ENCODE measurements at places on chromosomes 3 and 15.

DNA sequence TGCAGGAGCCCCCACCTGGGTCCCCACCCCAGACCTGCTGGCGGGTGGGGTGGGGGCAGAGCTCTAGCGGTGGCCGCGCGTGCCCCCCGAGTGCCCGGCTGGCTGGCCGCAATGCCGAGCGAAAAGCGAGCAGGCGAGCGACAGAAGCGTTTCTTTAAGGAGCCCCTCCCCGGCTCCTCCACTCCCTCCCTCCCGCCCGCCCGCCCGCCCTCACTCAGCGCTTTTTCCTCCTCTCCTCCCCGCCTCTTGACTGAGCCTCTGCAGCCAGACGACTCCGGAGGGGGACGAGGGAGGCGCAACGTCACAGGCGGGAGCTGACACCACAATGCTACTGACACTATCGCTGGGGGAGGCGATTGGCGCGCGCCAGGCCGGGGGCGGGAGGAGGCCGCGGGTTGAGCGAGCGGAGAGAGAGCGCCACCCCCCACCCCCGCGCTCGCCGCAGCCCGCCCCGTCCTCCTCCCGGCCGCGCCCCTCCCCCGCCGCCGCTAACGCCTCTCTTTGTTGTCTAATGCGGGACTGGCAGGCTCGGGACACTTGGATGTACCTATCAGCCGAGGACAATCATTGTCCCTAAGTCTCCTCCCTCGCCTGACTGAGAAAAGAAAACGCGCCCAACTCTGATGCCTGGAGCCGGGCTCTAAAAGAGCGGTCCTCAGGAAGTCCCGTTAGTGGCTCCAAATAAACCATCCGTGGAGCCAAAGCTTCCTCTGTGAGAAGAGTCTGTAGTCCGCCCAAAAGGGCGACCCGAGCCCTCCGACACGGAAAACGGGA lies at the start of gene MEX3B:
Gene MEX3B, minus strand, starts transcription at position 127 of the 774 bp plus-strand sequence. CDS start 313 bp downstream, outside the sequence.
- no peaks in the 10 kb centered on the region for H3K36me3 ChIP-seq
- peak within 1 kb of the TSS; percentile 93 for H3K4me3 ChIP-seq
- no peaks in the 10 kb centered on the region for H3K4me1 ChIP-seq

GRCh38 chr3:187274977-187275338 lies 16.6 kb downstream of the MASP1 start:
- H3K4me1 ChIP-seq = no peaks in the 10 kb centered on the region
- no peaks in the 10 kb centered on the region for H3K27me3 ChIP-seq
- no peak overlapping the region for H3K27ac ChIP-seq
- no peak for DNase-seq
- H3K36me3 ChIP-seq = no peaks in the 10 kb centered on the region
- H3K4me3 ChIP-seq = no peak overlapping the region

- no peak overlapping the region for H3K27ac ChIP-seq
- no peak for DNase-seq
- H3K4me1 ChIP-seq = no peaks in the 10 kb centered on the region
- H3K4me3 ChIP-seq = no peak overlapping the region
- no peaks in the 10 kb centered on the region for H3K36me3 ChIP-seq
- H3K27me3 ChIP-seq = no peaks in the 10 kb centered on the region
Measured at GRCh38 chr3:149992416-149993058, 21.8 kb upstream of the PFN2 start.

GRCh38 chr3:32453346-32453745 lies 49.3 kb downstream of the CMTM6 start:
- H3K27ac ChIP-seq = peak overlapping the region; percentile 54
- H3K36me3 ChIP-seq = peaks cover 41% of the 10 kb centered on the region
- H3K4me1 ChIP-seq = peaks cover 44% of the 10 kb centered on the region
- no peak for DNase-seq
- no peaks in the 10 kb centered on the region for H3K27me3 ChIP-seq

DNA sequence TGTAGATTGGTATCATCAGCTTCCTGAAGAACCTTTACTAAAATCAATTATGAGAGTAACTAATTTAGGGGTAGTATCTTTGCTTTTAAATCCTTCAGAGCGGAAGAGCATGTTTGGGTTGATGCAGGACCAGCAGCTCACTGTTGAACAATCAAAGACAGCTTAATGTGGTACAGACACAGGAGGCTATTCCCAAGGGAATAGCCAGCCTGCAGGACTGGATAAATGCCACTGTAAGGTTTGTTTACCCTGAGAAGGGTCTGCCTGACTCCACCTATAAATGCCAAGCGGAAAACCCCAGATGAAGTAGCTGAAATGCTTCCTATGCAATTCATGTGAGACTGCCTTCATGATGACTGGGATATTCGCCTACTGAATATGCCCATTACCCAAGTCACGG lies 16.0 kb upstream of the STAC start:
- no peaks in the 10 kb centered on the region for H3K4me1 ChIP-seq
- no peaks in the 10 kb centered on the region for H3K27me3 ChIP-seq
- DNase-seq = no peak
- no peaks in the 10 kb centered on the region for H3K36me3 ChIP-seq
- no peak overlapping the region for H3K4me3 ChIP-seq

- H3K27me3 ChIP-seq = no peaks in the 10 kb centered on the region
- DNase-seq = no peak
- H3K4me3 ChIP-seq = no peak overlapping the region
Measured at GRCh38 chr15:40770147-40770721, 454 bp downstream of the C15orf62 start.

DNA sequence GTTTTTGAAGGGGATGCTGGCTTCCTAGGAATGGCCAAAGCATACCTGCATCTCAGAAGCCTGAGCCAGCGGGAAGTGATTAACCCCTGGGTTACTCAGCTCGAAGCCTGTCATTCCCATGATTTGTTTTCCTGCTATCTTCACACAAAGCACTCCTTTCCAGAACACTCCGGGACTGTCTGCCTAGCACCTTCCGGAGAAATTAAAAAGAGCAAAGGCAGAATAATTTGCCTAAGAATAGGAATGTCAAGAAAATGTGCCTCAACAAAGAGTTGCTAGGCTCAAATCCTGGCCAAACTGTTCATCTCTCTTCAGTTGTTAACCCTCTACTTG lies 34.1 kb downstream of the TPM1 start:
- H3K36me3 ChIP-seq = no peaks in the 10 kb centered on the region
- H3K27me3 ChIP-seq = no peaks in the 10 kb centered on the region
- no peak overlapping the region for H3K27ac ChIP-seq
- H3K4me3 ChIP-seq = no peak overlapping the region
- H3K4me1 ChIP-seq = no peaks in the 10 kb centered on the region

- no peaks in the 10 kb centered on the region for H3K4me1 ChIP-seq
- no peak overlapping the region for H3K4me3 ChIP-seq
- no peak overlapping the region for H3K27ac ChIP-seq
- no peaks in the 10 kb centered on the region for H3K27me3 ChIP-seq
- peaks cover 49% of the 10 kb centered on the region for H3K36me3 ChIP-seq
Measured at GRCh38 chr3:9430733-9431132, 33.3 kb downstream of the SETD5 start.

DNA sequence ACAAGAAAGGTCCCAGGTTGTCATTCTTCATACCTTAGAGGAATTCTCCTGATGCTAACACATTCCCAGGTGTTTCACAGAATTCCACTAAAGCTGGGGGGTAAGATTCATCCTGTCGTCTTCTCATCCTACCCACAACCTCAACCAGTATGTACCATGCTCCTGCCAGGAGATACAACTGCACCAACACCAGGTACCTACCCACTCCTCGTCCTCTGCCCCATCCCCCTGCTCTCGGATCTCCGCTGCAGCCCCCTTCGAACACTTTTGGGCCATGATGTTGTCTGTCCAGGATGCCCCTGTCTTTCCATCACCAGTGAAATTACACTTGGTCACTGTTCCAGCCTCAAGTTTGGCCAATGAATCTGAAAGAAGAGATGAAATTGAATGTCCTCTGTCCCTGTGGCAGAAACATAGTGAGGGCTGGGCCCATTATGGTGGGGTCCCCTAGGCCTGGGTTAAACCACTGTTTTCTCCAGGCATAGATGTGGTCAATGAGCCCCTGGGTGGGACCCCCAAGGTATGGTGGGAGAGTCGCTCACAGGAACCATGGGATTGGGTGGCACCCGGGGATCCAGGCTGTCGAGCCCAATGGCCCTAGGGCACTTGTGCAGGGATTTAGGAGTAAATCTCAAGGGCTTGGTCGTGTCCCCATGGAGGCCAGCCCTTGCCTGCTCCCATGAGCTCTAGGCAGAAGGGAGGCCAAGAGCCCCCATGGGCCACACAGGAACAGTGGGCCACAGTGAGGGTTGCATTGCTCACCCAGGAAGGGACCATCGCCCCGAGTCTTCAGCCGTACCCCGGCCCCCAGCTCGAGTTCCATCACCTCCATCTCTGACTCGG lies 9.4 kb upstream of the AP3S2 start:
- no peaks in the 10 kb centered on the region for H3K27me3 ChIP-seq
- no peak overlapping the region for H3K4me3 ChIP-seq
- H3K27ac ChIP-seq = no peak overlapping the region

- no peaks in the 10 kb centered on the region for H3K4me1 ChIP-seq
- no peaks in the 10 kb centered on the region for H3K36me3 ChIP-seq
- no peak overlapping the region for H3K27ac ChIP-seq
- H3K27me3 ChIP-seq = no peaks in the 10 kb centered on the region
- H3K4me3 ChIP-seq = no peak overlapping the region
Measured at GRCh38 chr3:182501856-182502255, 291.4 kb upstream of the ATP11B start.

DNA sequence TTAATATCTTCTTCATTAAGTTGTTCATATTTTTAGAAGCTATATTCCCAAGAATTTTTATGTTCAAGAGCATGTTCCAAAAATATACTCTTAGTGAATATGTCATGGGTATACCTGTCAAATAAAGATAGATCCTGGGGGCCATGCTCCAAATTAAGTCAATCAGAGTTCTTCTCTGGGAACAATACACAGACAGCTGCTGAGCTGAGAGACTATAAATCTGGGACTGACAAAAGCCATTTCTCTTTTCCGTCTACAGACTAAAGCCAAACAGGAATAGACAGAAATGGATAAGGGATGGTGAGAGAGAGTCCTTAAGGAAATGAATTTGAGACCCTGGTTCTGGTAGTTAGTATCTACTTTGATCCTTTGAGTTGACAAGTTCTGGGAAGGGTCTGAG lies 465.1 kb upstream of the RASGRP1 start:
- H3K36me3 ChIP-seq = no peaks in the 10 kb centered on the region
- H3K4me1 ChIP-seq = no peaks in the 10 kb centered on the region
- no peak overlapping the region for H3K27ac ChIP-seq
- no peaks in the 10 kb centered on the region for H3K27me3 ChIP-seq
- H3K4me3 ChIP-seq = no peak overlapping the region
- no peak for DNase-seq

- no peak for DNase-seq
- H3K4me1 ChIP-seq = no peaks in the 10 kb centered on the region
- H3K4me3 ChIP-seq = no peak overlapping the region
- H3K27me3 ChIP-seq = no peaks in the 10 kb centered on the region
Measured at GRCh38 chr3:20136231-20136630, 49.8 kb downstream of the SGO1 start.

DNA sequence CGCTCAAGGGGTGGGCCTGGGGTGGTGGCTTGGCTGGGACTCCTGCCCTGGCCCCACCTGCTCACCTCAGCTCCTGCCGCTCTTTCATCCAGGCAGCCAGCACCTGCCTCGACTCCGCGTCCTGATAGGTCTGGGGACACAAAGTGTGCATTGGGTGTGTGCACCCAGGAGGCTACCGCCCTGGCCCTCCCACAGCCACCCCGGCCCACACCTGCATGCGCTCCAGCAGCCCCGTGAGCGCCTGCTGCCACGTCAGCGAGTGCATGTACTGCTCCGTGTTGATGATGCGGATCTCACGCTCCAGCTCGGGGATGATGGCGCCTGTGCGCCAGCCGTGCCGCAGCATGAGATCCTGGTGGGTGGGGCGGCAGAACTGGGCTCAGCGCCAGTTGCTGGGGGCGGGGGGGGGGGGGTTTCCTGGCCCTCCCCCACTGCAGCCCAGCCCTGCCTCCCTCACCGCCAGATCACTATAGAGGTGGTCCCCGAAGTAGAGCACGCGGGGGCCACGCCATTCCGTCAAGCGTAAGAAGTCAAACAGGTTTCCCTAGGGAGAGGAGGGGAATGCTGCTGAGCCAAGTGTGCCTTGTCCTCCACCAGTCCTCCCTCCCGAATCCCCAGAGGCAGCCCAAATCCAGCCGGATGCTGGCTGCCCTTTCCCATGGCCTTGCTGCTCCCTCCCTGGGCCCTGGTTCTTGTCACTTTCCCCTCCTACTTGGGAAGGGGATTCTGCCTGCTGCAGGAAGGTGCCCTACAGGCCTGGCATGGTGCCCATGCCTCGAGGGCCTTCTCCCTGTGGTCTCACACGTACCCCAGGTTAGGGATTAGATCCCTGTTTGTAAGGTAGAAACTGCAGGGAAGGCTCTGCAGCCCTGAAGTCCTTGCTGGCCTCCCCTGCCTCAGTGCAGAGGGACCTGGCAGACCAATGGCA lies 8.6 kb downstream of the NT5DC2 start:
- H3K27me3 ChIP-seq = no peaks in the 10 kb centered on the region
- no peaks in the 10 kb centered on the region for H3K4me1 ChIP-seq
- H3K4me3 ChIP-seq = no peak overlapping the region
- no peaks in the 10 kb centered on the region for H3K36me3 ChIP-seq

DNA sequence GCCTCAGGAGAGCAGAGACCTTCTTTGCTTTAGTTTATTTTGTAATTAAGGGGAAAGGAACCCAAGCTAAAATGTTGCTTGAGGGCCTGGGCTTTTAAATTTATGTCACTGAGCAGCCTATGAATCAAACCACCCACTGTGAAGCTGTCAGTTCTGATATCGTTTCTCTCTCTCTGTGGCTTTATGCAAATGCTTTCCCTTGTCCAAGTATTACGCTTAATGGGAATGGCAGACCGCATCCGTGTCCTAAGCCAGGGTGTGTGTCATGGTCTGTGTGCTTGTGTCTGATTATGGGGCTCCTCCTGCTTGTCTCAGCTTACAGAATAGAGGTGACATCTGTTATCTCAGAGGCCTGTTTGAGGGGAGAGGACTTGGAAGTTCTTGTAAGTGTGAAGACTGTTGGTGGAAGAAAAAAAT lies 82.4 kb downstream of the EBLN2 start:
- DNase-seq = no peak
- H3K27me3 ChIP-seq = no peaks in the 10 kb centered on the region
- H3K4me1 ChIP-seq = no peaks in the 10 kb centered on the region
- no peak overlapping the region for H3K27ac ChIP-seq
- no peaks in the 10 kb centered on the region for H3K36me3 ChIP-seq
- no peak overlapping the region for H3K4me3 ChIP-seq

DNA sequence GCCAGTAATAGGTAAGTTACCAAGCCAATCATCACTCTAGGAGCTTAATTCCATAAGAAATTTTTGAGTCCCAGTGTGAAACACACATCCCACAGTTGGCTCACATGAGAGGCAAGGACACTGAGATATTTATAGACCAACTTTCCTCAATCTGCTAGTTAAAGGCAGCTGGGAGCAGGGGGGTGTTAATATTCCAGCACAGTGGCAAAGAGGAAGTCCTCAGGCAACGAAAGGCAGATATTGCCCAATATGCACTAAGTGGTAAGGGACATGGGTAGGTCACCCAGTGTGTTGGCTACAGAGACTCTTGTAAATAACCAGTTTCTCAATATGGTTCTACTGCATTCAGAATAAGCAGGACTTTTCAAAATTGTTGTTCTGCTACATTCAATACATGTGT lies 61.0 kb downstream of the TOP2B start:
- H3K36me3 ChIP-seq = peaks cover 7% of the 10 kb centered on the region
- H3K27me3 ChIP-seq = no peaks in the 10 kb centered on the region

- no peak for DNase-seq
- no peaks in the 10 kb centered on the region for H3K4me1 ChIP-seq
- no peak overlapping the region for H3K27ac ChIP-seq
- no peaks in the 10 kb centered on the region for H3K27me3 ChIP-seq
- no peaks in the 10 kb centered on the region for H3K36me3 ChIP-seq
Measured at GRCh38 chr3:87201727-87202126, 25.4 kb upstream of the CHMP2B start.

- H3K27me3 ChIP-seq = no peaks in the 10 kb centered on the region
- H3K4me3 ChIP-seq = no peak overlapping the region
- no peak for DNase-seq
- no peaks in the 10 kb centered on the region for H3K36me3 ChIP-seq
- H3K27ac ChIP-seq = no peak overlapping the region
Measured at GRCh38 chr3:57559526-57559925, 3.5 kb downstream of the PDE12 start.

All from naive thymus-derived CD4-positive, alpha-beta T cell (primary cell).